ENCODE measurements at places on chromosomes 12 and 14.

DNA sequence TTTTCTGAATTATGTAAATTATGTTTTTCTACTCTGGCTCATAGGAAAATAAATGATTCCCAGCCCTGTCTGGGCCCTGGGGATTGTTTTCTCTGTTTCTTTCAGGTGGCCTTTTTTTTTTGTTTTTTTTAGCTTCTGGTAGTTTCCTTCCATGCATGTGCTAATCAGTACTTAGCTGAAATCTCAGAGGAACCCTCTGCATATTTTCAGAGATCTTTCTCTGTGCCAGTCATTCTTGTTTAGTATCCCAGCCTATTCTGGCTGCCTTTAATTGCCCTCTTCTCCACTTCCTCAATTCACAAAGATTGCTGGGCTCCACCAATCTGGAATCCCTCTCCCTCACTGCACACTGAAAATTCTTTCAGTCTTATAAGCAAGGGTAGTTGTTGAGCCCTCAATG is 46.9 kb downstream of the CNOT2 start:
- DNase-seq = no peak

GRCh38 chr12:71438670-71439361 is 782 bp upstream of the LGR5 start:
- no peak for DNase-seq

- DNase-seq = no peak
These were observed 25.1 kb downstream of the PRKAB1 start for GRCh38 chr12:119692997-119693396.

GRCh38 chr14:103846097-103846496 is 1.3 kb downstream of the PPP1R13B start:
- DNase-seq = no peak

GRCh38 chr12:61412201-61412600 is 848.0 kb upstream of the USP15 start:
- no peak for DNase-seq

- DNase-seq = no peak
These were observed 451.2 kb downstream of the RPS29 start for GRCh38 chr14:49134940-49135339.

DNA sequence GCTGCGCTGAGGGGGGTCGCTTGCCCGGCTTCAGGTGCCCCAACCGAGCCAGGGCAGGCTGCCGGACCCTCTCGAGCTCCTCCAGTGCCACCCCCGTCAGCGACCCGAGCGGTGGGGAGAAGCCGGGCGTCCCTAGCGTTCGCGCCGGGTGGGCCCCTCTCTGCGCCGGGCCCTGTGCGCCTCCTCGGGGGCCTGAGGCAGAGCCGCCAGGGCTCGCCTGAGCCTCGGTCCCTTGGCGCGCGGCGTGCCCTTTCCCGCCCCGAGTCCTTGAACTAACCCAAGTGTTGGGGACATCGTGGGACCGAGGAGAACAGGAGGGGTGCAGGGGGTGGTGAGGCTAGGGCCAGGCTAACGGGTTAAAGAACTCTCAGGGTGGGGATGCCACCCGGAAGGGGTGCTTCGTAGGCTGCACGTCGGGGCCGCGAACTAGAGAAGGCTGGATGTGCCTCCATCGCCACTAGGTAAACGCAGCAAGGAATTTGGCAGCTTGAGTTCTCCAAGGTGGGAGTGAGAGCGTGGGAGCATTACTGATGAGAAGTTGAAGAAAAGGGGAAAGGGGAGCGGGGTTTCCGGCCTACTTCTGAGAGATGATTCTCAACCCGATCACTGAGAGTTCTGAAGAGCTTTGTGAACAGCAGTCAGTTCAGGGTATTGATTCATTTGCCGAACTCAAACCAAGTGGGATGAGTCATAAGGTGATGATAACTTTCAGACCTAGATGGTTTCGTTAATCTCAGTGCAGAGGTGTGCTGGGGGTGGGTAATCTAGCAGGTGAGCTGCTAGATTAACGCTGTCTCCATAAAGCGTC is 618 bp downstream of the RNF34 start:
- DNase-seq = peak; percentile 75

DNA sequence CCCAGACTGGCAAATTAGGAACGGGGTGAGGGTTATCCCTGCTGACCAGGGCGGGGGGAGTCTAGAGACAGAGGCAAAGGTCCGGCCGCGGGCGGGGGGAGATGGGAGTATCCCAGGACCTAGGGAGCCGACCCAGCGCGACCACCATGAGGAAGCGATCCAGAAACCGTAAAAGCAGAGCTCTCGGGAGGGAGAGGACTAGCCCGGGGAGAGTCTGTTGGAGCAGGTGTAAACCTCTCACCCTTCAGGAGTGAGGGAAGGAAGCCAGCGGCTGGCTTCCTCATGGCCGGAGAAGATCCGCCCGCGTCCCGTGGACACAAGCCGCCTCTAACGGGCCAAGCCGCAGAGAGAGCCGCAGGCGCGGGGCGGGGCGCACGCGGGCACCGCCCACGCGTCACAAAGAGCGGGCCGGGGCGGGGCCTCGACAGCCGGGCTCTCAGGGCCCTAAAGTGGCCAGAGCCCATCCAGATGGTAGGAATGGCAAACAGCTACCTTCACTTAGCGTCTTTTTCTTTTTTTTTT is at the start of gene ACRBP:
Gene ACRBP, minus strand, starts transcription at position 350 of the 522 bp plus-strand sequence. Its CDS starts 66 bp downstream, at position 284.
- DNase-seq = no peak

- DNase-seq = no peak
These were observed 1.9 kb upstream of the CD27 start for GRCh38 chr12:6442836-6443235.

DNA sequence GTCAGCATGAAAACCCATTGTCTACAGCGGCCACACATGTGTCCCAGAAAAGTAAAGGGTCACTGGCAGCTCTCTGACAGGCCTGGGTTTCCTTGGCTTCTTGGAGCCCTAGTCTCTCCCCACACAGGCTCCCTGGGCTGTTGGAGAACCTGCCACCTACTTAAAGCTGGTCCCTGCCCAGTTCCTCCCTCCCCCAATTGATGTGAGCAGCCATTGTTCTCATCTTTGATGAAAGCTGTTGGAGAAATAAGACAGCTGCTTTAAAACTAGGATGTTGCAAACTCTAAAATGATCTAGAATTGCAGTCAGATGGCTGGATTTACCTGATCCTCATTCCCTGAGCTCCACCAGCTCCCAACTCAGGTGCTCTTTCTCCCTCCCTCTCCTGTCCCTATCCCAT is 4.8 kb upstream of the PLEKHH1 start:
- no peak for DNase-seq

DNA sequence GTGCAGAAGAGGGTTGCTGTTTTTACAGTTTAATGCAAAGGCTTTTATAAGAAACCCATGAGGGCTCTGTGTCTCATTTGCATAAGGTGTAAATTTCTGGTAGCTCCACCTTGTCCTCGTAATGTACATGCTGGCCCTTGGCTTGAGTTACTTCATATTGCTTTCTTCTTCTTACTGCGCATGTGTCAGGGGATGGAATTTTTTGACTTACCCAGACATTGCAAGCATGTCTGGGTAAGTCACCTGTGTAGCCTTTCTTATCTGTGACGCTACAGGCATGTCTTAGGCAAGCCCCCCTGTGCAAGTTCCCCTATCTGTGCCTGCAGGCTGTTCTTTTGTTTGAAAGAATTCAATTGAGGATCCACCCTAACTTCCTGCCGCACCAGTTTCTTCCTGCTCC is 274.2 kb downstream of the ETNK1 start:
- no peak for DNase-seq

GRCh38 chr12:66803930-66804329 is 125.1 kb upstream of the GRIP1 start:
- no peak for DNase-seq

DNA sequence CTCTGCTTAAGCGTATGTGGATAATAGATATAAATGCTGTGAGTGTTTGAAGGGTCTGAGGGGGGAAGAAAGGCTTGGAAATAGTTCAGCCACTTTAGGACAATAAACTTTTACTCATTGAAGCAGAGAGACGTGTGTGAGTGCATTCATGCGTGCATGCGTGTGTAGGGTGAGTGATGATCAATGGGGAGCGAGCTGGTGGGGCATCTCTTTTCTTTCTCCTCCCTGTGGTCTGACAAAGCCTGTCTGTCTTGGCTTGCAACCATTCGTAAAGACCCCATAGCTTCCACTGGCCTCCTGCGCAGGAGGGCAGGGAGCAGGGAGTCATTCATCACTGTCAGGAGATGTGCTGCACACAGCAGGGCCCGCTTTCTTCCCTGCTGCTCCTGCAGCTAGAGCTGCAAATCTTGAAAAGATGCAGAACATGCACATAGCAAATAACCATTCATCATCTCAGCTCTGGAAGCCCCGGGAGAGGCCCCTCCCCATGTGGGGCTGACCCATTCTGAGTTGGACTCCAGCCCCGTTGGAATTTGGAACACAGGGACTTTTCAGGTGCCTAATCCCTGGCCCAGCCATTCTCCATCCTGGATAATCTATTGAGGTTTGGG is 223.2 kb downstream of the PPM1H start:
- DNase-seq = no peak

DNA sequence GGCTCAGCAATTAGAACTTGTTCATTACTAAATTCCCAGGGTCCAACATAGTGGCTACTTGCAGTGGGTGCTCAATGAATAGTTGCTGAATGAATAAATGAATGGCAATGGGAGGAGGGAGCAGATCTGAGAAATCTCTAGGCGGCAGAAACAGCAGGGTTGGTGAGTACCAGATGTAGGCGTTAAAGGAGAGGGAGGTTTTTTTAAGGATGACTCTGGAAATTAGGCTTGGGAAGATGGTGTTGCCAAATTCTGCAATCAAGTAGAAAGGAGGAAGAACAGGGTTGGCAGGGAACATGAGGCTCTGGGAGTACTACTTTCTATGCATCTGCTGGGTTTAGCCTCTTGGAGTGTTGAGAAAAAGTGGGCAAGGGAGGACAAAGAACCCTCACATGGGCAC is 207.1 kb downstream of the APAF1 start:
- no peak for DNase-seq

DNA sequence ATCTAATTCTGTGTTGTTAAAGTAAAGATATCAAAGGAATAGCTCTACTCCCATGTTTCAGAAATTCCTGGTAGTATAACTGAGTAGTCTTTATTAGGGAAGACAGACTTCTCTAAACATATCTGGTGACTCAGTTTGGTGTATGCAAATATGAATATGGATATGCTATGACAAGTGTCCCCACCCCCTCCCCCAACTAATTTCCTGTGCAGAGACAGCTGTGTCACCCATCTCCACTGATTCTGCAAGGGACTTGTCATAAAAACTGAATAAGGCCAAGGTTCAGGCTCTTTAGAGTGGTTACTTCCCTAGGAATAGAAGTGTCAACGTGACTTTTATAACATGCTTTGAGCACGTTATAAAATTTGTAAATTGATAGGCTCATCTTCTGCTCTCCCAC is 429.1 kb downstream of the DAD1 start:
- no peak for DNase-seq

GRCh38 chr12:68148261-68148951 is 11.1 kb downstream of the IFNG start:
- DNase-seq = no peak

GRCh38 chr12:39413836-39414771 is 28.8 kb downstream of the KIF21A start:
- no peak for DNase-seq

GRCh38 chr12:22271023-22271422 is 63.5 kb downstream of the ST8SIA1 start:
- no peak for DNase-seq

GRCh38 chr12:88241862-88242570 is 99.9 kb downstream of the TMTC3 start:
- peak; percentile 98 for DNase-seq

DNA sequence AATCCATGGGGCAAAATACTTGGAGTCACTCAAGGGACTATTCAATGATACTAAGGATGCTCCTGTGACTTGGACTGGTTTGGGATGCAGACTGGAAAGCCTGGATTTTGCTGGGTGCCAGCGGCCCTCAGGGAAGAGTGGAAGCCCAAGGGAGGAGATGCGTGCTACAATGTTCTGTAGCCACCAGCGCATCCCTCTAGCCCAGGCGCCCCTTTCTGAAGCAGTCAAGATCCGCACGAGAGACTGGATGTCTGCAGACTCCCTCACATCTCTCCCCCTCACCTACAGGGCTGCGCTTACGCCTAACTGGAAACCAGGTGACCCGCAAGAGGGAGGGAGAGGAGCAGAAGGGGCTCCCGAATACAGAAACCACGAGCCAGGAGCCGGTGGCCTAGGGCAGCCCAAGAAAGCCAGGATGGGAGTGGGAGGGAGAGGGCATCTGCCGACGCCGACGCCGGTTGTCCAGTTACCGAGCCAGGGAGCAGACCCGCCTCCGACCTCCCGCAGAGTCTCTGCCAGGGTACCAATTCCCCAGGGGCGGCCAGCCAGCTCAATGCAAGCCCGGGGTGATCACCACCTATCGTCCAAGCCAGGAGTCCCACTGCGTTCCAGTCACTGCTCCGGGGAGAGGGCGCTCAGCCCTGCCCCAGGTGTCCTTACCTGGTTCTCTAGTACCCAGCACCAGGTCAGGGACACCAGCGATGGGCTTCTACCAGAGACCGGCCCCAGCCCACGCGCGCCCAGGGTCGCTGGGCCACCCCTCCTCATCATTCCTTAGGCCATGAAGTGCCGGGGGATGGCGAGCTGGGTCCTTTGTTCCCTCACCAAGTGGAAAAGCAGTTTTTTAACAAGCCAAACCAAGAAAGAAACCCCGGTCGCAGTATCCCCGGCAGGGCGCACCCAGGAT is 1.2 kb downstream of the NTN4 start:
- no peak for DNase-seq

GRCh38 chr12:7439579-7440505 is 4.1 kb downstream of the CD163L1 start:
- no peak for DNase-seq

- DNase-seq = no peak
These were observed 120.1 kb downstream of the ITPR2 start for GRCh38 chr12:26712892-26713291.

Measured in RKO (cell line).